ENCODE measurements at places on chromosomes 1 and 21.

- no peak for DNase-seq
Observed at GRCh38 chr21:39568361-39568760, 44.4 kb upstream of the B3GALT5 start.

GRCh38 chr1:119160409-119160808 lies 20.0 kb upstream of the WARS2 start:
- DNase-seq: no peak

GRCh38 chr1:234331507-234331906 lies 41.7 kb upstream of the COA6 start:
- no peak for DNase-seq

GRCh38 chr1:241934866-241935265 lies 22.7 kb upstream of the BECN2 start:
- DNase-seq: no peak

DNA sequence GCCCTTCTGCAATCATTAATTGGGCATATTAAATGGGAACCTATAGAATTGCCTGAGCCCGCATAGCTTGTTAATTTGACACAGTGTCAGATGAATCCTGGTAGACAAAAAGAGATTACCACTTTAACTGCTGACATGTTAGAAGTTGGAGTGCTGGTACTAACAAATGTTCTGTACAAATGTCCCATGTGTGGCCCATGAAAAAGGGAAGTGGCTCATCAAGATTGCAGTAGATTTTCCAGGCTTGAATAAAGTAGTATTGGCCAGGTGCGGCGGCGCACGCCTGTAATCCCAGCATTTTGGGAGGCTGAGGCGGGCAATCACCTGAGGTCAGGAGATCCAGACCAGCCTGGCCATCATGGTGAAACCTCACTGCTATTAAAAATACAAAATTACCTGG lies 45.6 kb downstream of the GNPAT start:
- DNase-seq: no peak

- DNase-seq: no peak
Observed at GRCh38 chr1:90821788-90822359, 104.8 kb upstream of the BARHL2 start.

- DNase-seq: no peak
Observed at GRCh38 chr1:151992303-151993083, 1.2 kb downstream of the S100A10 start.

DNA sequence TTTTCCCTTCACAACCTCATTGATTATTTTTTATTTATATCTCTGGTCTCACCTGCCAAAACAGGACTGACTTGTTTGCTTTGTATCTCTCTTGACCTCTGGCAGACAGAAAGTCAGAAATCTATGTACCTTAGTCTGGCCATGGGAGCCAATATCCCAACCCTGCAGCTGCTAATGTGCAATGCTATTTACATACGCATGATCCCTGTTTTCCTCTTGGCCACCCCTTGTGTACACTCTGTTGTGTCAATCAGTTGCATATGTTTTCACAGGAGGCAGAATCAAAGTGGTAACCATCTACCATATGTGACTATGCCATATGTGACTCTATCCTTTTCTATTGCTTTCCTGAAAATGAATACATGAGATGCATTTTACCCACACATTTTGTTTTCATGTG lies 688.8 kb downstream of the PLA2G4A start:
- DNase-seq: no peak

DNA sequence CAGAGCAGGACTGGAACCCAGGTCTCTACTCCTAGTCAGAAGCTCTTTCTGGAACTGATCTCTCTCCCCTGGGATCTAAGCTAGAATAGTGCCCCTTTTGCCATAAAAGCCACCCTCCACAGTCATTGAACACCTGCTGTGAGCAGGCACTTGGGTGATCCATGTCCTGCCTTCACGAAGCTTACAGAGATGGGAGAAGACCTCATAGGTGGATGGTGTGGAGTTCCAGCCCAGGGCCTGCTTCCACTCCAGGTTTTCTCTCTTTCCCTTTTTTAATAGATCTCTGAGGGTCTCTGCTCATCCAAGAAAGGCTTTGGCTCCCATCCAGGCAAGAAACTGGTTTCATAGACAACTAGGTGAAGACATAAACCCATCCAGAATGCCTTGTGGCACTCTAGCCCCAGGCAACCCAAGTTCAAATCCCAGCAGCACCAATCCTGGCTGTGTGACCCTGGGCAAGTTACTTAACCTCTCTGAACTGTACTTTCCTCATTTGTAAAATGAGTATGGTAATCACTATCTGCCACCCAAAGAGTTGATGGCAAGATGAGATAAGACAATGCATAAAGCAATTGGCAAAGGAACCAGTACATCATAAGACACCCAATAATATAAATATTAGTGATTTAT lies 46.4 kb upstream of the TMEM51 start:
- DNase-seq: no peak

DNA sequence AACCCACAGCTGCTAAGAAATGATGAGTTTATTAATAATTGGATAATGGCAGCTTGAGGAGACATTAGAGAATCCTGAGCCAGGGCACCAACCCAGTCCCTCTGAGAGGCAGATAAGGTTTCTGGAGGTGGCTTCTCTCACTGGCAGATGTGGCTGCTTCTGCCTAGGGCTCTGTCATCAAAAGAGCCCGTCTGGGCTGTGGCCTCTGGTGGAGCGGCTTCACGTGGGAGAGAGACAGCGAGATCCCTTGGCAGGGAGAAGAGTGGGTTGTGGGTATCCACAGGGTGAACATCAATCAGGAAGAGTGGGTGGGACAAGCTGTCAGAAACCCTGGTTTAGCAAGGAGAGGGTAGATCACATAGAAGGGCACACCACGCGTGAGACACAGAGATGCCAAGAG lies 30.0 kb downstream of the VWA5B1 start:
- DNase-seq: no peak

DNA sequence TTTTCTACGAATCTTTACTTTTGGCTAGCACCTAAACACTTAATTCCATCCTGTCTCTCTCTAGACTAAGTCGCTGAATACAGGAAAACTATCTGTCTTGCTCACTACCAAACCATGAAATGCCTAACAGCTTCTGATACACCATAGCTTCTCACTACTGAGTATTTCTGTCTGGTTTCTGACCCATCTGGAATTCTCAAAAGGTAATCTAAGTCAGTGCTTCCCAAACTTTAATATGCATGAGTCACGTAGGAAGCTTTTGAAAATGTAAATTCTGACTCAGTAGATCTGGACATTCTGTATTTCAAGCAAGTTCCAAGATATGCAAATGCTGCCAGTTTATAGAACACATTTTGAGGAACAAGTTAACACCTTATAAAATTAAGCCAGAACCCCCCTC lies 9.2 kb upstream of the OVGP1 start:
- no peak for DNase-seq

DNA sequence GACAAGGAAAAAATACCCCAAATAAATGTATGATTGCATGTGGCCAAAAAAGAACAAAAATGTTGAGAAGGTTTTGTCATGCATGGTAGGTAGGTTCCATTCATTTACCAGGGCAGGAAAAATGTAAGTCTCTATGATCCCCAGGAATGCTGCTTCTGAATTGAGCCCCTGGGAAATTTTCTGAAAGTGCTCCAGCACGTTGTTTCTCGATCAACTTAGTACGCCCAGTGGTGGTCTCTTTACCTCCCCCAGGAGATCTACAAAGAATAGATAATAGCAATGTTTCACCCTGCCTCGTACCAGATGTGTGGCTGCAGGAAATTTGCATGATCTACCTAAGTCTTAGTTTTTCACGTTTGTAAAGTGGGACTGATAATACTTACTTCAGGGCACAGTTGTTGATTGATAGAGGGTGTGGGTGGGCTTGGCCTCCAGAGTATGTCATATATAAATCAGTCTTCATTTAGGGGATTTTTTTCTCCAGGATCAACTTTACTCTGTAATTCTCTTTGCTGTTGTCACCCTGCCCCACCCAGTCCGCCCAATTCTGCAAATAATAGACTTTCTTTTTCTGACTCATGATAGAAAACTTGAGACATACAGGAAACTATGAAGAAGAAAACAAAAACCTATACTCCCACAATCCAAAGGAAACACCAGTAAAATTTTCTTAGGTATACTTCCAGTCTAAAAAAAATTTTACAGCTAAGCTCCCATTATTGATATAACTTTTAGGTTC lies 462.0 kb upstream of the RUNX1 start:
- DNase-seq: no peak

All from T-helper 2 cell (primary cell).